ENCODE measurements at places on chromosomes 13 and 19.

- DNase-seq = no peak
These were observed 104.9 kb downstream of the CACNA1A start for GRCh38 chr19:13401388-13401787.

DNA sequence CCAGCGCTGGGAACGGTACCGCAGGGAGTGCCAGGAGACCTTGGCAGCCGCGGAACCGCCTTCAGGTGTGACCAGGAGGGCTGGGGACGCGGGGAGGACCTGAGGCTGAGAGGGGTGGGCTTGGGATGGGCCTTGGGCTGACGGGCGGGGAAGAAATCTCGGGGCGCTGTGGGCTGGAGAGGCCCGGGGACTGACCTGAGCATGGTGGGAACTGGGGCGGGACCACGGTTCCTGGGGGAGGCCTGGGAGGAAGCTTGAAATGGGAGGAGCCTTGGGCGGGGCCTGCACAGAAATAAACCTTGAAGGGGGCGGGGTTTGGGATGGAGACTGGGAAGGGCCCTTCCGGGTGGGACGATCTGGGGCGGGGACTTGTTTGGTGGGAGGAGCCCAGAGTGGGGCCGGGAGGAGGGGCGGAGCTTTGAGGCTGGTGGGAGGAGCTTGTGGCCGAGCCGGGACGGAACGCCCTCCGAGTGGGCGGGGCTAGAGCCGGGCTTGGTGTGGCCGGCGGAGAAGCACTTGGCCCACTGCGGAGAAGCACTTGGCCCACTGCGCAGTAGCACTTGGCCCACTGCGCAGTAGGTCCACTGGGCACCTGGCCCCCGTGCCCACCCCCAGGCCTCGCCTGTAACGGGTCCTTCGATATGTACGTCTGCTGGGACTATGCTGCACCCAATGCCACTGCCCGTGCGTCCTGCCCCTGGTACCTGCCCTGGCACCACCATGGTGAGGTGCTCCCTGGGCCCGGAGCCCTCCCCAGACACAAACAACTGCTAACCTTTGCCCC, 2.8 kb downstream of the GIPR start:
- DNase-seq = peak; percentile 53

DNA sequence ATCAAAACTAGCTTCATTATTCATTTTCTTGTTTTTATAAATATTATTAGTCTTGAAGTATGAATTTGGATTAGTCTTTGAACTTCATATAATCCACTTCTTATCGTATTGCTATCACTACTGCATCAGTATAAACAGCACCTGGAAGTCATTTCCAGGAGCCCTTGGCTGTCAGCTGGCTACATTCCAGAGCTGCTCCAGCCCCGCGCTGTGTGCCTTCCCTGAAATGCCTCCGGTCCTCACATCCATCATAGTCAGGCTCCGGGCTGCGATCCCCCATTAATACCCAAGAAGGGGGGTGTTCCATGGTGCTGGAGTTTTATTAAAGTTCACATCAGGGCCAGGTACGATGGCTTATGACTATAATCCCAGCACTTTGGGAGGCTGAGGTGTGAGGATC, 124.3 kb upstream of the GJB6 start:
- no peak for DNase-seq

DNA sequence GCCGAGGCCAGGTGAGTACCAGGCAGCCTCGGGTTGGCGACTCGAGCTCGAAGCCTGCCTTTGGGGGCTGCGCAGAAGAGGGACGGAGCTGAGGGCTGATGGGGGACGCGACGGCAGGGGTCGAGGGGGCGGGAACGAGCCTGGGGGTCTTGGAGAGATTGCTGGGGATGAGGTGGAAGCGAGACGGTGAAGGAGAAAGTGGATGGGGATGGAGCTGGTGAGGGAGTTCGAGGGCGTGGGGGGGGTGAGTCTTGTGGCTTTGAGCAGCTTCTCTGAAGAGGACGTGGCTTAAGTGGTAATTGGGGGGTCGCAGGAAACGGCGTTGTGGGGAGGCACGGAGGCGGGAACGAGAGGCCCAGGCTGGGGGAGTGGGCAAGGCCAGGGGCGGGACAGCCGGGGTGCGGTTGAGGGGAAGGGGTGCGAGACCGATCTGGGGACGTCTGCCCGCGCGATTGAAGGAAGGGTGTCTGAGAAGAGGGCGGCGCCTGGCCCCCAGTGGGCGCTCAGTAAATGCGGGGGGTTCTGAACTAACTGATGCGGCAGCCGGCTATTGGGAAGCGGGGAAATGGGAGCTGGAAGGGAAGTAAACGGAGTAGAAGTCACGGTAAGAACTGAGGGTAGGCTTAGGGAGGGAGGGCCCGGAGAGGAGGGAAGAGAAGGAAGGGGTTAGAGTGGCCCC, 426 bp downstream of the MYO9B start:
- DNase-seq = peak; percentile 56

GRCh38 chr19:22331521-22331920, 45.3 kb downstream of the ZNF729 start:
- no peak for DNase-seq

Measured in stimulated activated CD4-positive, alpha-beta T cell treated with anti-CD3 and anti-CD28 coated beads, Interleukin-2, amount 100 ng/mL, for 24 hours (primary cell).